ENCODE measurements at places on chromosomes 12 and 14.

- DNase-seq = no peak
Measured at GRCh38 chr14:99522457-99522891, 41.3 kb downstream of the CCNK start.

DNA sequence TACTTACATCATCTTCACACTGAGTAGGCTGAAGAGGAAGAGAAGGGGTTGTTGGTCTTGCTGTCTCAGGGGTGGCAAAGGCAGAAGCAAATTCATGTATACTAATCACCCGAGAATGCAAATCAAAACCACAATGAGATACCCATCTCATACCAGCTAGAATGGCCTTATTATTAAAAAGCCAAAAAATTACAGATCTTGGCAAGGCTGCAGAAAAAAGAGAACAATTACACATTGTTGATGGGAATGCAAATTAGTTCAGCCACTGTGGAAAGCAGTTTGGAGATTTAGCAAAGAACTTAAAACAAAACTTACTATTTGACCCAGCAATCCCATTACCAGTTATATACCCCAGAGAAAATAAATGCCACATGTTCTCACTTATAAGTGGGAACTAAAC is 154.9 kb downstream of the SEC23A start:
- no peak for DNase-seq

GRCh38 chr14:31411218-31411727 is 9.1 kb downstream of the HEATR5A start:
- DNase-seq = no peak

DNA sequence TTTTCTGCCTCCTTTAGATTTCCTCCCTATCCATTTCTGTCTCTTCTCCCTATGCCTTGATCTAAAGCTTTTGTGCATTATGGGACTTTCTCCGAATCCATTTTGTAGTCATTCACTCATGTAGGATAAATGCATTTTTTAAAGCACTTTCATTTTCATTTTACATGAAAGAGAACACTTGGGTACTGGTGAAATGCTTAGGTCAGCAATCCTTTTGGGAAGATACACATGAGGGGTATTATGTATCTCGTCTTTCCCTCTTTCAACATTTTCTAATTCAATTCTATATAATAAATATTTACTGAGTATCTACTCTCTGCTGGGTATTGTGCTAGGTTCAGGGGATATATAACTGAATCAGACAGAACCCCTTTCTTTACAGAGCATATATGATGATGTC is 577.6 kb downstream of the NRXN3 start:
- no peak for DNase-seq

DNA sequence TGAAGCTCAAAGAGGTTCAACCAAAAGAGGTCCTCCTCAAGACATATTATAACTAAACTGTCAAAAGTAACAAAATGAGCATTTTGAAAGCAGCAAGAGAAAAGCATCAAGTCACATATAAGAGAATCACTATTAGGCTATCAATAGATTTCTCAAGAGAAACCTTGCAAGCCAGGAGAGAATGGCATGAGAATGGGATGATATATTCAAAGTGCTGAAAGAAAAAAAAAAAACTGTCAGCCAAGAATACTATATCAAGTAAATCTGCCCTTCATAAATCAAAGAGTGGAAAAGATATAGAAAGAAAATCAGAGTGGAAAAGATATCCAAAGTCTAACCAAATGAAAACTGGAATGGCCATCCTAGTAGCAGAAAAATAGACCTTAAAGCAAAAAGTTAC is 39.3 kb upstream of the TSPAN11 start:
- DNase-seq = no peak

DNA sequence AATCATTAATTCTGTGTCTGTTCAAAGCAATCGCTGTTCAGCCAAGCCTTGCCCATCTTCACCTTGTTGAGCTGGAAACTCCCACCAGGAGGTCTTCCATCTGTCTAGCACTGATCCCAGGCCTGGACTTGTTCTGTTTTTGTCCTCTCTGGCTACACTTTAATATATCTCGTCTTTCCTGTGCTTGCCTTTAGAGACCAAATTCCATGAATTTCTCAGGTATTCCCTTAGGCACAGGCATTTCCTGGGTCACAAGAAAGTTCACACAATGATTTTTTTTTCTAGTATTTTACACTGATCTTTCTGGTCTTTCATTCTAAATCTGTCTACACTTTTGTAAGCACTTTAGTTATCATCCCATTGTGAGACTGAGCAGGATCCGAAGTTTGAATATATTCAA is 116.4 kb upstream of the CCND2 start:
- DNase-seq = no peak

- no peak for DNase-seq
Measured at GRCh38 chr12:19852100-19852855, 413.0 kb downstream of the AEBP2 start.

DNA sequence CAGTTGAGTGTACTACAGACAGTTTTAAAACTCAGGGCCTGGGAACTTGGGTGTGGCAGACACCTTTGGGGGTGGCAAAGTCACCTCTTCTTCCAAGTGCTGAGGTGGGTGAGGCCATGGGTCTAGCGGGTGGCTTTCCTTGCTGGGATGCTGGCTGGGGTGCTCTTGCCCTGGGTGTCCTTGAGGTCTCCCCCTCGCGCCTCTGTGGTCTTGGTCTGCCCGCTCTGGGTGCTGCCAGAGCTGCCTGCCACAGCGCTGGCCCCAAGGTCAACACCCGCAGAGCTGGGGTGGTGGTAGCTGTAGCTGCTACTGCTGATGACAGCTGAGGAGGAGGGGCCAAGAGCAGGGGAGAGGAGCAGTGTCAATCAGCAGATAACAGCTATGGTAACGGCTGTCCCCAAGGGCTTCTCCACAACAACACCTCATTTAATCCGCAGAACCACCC is 6.8 kb downstream of the KRT74 start:
- DNase-seq = no peak

- DNase-seq = no peak
Measured at GRCh38 chr12:24898185-24898584, 50.7 kb downstream of the BCAT1 start.

DNA sequence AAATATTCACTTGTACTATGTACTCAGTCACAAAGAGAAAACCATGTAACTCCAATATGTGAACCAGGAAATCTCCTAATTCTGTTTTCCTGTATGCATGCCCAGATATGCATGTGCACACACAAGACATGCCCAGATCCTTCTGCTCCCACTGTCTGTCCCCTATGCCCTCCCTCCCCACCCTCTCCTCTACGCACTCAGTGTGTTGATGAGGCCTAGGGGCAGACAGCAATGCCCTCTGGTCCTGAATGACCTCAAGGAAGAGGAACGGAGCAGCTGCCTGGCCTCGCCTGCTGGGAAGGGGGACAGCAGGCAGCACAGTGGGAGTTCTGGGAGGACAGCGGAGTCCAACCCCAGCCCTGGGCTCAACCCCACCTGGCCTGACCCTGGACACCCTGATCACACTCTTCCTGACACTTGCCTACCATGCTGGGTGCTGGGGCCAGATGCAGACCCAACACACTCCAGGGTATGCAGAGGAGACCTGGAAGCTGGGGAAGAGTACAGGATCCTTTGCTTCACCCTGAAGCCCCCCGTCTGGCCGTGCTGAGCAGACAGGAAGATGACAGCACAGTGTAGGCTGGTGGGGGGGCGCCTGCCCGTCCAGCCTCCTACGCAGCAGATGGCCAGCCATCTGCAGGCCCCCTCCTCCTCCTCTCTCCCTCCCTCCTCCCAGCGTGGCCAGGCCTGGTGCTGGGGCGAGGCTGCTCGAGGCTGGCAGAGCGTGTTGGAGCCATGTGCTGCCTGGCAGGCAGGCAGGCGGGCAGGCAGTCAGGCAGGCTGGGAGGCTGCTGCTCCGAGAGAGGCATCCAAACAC is 106.6 kb upstream of the NCOR2 start:
- DNase-seq = no peak

GRCh38 chr14:64060648-64061096 is 207.9 kb downstream of the SYNE2 start:
- no peak for DNase-seq

All from cardiac septum (tissue), 1 donor.